Colonic mucosa (tissue), 4 donors: ENCODE measurements at places on chromosomes 11 and 22. TPM values are rescaled to one million over a fixed set of nuclear protein-coding genes. Genes with fewer than 3 reads are reported as not detected.

IGSF9B gene
- total RNA-seq, result 5.0 TPM

DAGLA gene
- total RNA-seq, result 7.5 TPM

TEX12 gene
- not detected for total RNA-seq

KCTD14 gene
- 19.7 TPM for total RNA-seq

ACRV1 gene
- total RNA-seq, result not detected

SCN4B gene
- 1.5 TPM for total RNA-seq

DNA sequence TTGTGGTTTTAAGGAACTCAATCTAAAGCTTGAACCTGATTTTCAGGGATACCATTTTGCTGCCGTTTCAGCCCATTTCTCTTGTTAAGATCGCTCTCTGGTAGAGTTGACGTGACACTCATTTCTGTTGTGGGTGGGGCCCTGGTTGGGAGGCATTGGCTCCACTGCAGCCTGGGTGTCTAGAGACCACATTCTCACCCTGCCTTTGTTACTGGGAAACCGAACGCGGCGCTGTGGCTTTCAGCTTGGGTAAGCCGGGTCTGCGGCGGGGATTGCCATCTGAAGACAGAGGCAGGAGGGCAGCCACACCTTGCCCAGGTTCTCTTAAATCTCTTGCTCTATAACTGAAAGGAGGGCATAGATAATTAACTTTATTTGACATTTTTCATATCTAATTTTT is 3.2 kb downstream of the EHF start:
- peak; percentile 80 for DNase-seq

DNA sequence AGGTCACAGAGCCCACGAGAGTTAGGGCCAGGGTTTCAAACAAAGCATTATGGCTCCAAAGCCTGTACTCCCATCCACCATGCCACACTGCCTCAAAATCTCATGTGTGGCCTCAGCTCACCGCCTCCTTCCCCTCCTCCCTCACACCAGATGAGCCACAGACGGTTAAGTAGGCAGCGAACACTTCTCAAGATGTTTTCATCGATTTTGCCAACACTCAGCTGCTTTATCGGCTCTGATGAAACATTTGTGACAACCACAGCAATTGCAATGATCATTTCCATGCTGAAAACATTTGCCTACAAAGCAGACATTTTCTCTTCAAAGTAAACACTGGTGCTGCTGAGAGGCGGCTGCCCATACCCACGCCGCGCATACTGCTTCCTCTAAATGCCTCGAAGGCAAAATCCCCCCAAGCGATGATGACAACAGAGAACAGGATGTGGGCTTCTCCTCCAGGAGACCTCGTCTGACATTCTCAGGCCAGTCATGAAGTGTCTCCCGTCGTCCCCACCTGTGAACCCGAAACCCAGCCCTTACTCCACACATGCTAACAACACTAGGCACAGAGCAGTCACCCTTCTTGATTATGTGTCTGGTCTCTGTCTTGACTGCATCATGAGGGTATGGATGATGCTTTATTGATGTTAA is 599.2 kb downstream of the SOX6 start:
- DNase-seq, result no peak

GRCh38 chr11:126202646-126203359 is 8.6 kb downstream of the RPUSD4 start:
- no peak for DNase-seq

- DNase-seq, result no peak
Measured at GRCh38 chr11:134905928-134906327, 493.9 kb upstream of the B3GAT1 start.

GRCh38 chr22:44913198-44913983 is 96.4 kb downstream of the PHF21B start:
- no peak for DNase-seq

DNA sequence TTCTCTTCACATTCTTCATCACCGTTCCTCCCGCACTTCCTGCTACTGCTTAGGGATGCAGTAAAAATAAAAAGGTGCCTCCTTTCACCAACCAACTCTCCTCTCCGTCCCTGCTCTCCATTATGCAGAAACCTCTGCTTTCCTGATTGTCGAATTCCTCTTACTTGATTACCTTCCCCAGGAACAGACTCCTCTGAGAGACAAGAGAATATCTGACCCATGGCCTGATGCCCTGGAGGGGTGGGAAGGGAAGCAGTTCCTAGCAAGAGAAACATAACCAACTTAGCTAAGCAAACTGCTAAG is 80.9 kb downstream of the TRIM29 start:
- DNase-seq, result no peak
